Breast epithelium (tissue), 4 donors: ENCODE measurements at places on chromosomes 16 and 17. TPM values are rescaled to one million over a fixed set of nuclear protein-coding genes. Genes with fewer than 3 reads are reported as not detected.

GRCh38 chr17:10626390-10626789 lies 30.7 kb downstream of the MYH3 start:
- DNase-seq: no peak

DNA sequence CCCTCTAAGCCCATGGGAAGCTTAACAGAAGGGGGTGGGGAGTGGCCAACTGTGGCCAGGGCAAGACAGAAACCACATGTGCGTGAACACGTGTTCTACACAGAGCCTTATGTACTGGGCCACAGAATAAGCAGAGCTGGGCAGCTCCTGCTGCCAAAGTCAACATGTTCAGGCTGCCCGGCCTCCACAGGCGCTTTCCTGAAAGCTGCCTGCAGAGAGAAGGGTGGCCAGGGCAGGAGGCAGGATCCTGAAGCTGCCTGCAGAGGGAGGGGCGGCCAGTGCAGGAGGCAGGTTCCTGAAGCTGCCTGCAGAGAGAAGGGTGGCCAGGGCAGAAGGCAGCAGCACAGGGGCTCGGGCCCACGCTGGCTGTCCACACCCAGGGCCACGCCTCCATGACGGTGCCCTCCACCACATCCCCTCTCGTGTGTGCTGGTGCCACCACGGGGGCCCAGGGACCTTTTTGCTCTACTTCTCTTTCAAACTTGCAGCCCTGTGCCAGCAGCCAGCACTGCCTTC lies 79.5 kb downstream of the ANKRD11 start:
- peak; percentile 76 for DNase-seq

GRCh38 chr16:1520461-1520860 lies 13.0 kb upstream of the TMEM204 start:
- no peak for DNase-seq

DNA sequence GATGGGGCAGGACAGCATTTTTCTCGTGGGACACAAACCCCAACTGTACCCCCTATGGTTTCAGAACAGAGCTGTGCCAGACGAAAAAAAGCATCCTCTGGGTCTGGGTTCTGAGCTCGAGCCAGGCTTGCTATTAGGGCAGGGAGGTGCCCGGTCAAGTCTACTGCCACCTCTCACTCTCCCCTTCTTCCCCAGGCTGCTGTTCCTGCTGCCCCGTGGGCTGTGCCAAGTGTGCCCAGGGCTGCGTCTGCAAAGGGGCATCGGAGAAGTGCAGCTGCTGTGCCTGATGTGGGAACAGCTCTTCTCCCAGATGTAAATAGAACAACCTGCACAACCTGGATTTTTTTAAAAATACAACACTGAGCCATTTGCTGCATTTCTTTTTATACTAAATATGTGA lies 1.1 kb downstream of the MT1E start:
- no peak for DNase-seq

DNA sequence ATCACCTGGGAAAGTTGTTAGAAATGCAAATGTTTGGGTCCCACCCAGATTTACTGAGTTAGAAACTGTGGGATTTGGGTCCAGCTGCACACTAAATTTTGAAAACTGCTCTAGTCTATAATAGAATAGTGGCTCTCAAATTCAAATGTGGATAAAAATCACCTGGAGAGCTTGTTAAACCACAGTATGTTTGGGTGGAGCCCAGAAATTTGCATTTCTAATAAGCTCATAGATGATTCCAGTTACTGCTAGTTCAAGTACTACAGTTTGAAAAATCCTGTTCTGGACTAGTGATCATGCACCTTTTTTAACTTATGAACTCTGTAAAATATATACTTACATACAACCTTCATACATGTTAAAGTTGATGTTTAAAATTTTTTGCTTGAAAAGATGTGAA lies 27.8 kb downstream of the RABEP1 start:
- DNase-seq: no peak

DNA sequence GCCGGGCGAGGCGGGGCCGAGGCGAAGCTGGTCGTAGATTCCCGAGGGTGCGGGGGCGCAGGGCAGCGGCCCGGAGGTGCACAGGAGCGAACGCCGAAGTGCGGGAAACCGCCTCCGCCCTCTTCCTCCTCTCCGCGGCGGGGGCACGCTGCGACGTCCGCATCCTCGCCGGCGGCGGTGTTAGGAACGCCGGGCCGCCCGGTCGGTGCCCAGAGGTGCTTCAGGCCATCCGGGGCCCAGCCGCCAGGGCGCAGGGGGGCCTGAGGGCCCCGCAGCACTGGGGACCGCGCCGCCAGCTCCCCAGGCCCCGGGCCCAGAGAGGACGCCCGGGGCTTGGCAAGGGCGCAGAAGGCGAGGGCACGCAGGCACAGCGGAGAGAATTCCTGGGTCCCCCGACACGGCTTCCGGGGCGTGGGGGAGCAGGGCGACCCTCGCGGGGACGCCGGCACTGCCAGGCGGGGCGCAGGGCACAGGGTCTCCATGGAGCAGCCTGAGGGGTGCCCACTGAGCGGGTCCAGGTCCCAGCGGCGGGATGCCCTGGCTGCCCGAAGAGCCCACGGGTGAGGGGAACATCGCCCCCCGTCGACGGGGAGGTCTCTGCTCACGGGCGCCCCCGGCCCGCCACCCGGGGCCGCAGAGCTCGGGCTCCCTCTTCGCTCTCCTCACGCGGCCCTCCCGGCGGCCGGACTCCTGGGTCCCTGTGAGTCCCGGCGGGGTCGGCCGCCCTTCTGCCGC lies 576 bp downstream of the EPOP start:
- no peak for DNase-seq

DNA sequence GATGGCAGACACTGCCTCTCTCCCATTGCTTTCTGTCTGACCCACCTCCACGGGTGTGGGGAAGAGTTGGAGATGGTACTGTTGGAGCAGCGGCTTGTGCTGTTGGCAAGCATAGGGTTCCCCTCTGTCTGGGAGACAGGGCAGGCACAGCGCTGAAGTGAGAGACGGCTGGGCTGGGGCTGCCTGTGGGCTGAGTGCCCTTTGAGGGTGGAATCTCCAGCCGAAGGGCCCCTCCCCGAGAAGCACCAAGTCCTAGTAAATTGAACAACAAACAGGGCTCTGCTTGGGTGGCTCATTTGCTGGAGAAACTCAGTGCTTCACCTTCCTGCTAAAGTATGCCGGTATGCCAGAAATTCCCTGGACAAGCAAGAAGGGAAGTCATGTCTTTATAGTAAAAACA lies 79.7 kb downstream of the KSR1 start:
- DNase-seq: no peak

- no peak for DNase-seq
These were observed 42.6 kb upstream of the ZNF469 start for GRCh38 chr16:88339930-88340754.

DNA sequence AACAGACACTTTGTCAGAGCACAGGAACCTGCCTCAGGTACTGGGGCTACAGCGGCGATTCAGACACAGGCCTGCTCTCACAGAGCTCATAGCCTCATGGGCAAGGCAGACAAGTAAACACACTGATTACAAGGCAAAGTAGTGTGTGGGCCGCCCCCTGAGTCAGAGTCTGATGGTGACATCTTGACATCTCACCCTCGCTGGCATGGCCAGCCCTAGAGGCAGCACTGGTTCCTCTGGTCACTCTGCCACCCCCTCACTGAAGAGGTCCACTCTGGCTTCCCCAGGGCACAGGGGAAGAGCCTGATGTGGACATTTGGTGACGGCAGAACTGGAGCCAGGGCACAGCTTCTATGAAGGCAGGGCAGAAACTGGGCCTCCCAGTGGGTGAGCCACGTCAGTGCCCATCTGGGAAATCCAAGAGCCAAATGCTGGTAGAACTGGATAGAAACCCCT lies 32.9 kb upstream of the TOB1 start:
- DNase-seq: no peak

- peak; percentile 92 for DNase-seq
These were observed 2.3 kb upstream of the SLC16A11 start for GRCh38 chr17:7046127-7046724.

GRCh38 chr17:36205637-36206485 lies 5.0 kb upstream of the CCL4L2 start:
- no peak for DNase-seq

GRCh38 chr16:29899516-29900101 lies at the start of gene SEZ6L2:
Gene SEZ6L2 (minus strand): TSS chr16:29899550. CDS start chr16:29899019, 531 bp downstream.
- DNase-seq: peak; percentile 55

GRCh38 chr16:12158428-12158827 lies 181.9 kb downstream of the SNX29 start:
- DNase-seq: no peak

DNA sequence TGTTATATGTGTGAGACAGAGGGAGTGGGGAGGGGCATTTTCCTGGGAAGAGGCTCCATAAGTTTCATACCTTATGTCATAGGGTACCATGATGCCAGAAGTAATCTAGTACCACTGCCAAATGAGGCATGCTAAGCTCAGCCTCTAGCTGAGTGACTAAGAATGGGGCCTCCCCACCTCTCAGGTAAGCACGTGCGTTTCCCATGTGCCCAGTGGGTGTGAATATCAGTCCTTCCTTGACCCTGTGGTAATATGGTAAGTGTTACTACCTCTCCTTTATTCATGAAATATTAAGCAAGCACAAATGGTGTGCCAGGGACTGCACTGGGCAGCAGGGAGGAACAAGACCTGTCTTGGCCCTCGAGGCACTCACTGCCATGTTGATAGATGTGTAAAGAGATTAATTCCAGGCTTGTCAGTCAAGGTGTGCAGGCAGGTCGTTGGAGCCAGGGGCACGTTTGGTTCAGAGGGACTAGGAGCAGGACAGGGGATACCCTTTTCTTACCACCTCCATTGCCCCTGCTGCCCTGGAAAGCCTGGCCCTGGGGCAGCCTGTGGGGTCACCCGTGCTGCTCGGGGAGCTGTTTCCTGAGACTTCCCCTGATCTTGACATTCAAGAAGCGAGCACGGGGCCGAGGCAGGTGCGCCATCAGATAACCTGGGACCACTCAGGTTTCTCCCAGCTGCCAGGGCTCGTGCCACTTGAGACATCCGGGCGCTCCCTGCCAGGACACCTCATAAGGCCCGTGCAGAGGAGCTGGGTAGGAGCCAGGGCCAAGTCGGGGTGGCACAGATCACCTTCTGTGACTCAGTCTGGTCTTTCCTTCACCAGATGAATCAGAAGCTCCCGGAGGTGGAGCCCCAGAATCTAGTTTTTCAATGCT lies 8.8 kb downstream of the RSAD1 start:
- no peak for DNase-seq

GRCh38 chr16:67470359-67470758 lies 10.6 kb downstream of the ATP6V0D1 start:
- peak; percentile 88 for DNase-seq

DNA sequence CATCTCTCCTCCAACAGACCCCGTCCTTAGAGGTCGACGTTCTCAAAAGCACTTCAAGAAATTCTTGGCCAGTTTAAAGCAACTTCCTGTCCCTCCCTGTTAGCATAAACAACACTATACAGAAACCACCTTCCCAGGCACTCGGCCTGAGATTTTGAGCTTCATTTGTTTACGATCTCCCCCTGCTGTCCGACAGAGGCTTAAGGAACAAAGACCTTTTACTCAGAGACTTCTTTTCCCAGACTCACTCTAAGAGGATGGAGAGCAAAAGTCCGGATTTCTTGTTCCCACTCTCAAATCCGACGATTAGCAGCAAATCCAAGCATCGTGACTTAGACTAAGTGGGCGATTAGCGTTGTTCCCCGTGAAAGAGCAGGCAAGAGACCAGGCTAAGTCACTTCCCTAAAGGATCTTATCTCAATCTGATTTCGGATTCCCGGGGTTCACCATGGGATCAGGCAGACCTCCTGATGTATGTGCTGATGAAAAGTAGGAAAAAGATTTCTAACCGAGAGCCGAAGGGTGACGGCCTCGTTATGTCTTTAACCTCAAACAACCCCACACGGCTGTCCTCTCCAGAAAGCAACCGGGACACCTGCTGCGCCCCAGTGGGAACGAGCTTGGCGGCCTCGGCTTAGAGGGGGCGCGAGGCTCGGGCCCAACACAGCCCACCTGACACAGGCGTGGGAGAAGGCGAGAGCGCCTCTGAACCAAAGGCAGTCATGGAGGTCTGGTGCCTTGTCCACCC lies 598 bp downstream of the INPP5K start:
- DNase-seq: peak; percentile 70

- DNase-seq: no peak
These were observed 137.5 kb downstream of the SOCS1 start for GRCh38 chr16:11118479-11118878.

- peak; percentile 82 for DNase-seq
These were observed 1.8 kb downstream of the HSD17B1 start for GRCh38 chr17:42554250-42555121.

- no peak for DNase-seq
These were observed at the start of gene FN3K for GRCh38 chr17:82734987-82735866. Gene FN3K (plus strand): TSS chr17:82735615. CDS start chr17:82735637, 22 bp downstream.

DNA sequence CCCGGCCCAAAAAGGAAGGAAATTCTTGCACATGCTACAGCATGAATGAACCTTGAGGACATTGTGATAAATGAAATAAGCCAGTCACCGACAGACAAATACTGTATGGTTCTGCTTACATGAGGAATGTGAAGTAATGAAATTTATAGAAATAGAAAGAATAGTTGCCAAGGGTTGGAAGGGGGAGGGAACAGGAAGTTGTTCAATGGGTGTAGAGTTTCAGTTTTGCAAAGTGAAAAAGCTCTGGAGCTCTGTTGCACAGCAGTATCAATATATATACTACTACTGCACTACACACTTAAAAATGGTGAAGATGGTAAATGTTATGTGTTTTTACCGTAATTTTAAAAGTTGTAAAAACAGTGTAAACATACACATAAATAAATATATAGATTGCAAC lies 43.7 kb downstream of the PKD1L3 start:
- no peak for DNase-seq

DNA sequence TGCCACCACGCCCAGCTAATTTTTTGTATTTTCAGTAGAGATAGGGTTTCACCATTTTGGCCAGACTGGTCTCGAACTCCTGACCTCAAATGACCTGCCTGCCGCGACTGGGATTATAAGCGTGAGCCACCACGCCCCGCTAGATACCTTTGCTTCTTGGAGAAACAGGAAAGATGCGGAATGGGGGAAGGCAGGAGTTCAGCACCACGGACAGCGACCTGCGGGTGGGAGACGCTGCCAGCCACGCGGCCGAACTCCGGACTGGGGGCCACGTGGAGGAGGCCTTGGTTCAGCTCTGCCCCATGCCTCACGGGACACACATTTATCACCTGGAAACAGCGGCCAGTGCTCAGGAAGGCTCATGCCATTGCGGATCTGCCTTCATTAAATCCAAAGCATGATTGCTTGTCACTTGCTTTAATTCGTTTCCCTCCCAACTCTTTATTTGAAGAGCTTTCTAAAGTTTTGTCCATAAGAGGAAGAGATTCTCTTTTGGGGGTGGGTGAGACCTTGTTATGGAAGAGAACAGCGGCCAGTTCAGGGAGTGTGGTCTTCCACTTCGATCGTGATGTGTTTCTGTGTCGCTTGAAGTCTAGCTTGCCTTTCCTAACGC lies 219.9 kb downstream of the ENGASE start:
- peak; percentile 19 for DNase-seq

- no peak for DNase-seq
These were observed 64.8 kb upstream of the MRC2 start for GRCh38 chr17:62562656-62563055.

KRT9 gene
- total RNA-seq: 0.44 TPM

ARHGAP23 gene
- 25.2 TPM for total RNA-seq

KRT17 gene
- total RNA-seq: 1,373 TPM

OR3A3 gene
- not detected for total RNA-seq

SGF29 gene
- total RNA-seq: 28.8 TPM

ZNF597 gene
- 2.8 TPM for total RNA-seq

KRTAP9-2 gene
- total RNA-seq: not detected

SLC52A1 gene
- total RNA-seq: 0.29 TPM
